ENCODE measurements at places on chromosomes 7 and 10. TPM values are rescaled to one million over a fixed set of nuclear protein-coding genes. Genes with fewer than 3 reads are reported as not detected.

CHAT gene
- total RNA-seq = not detected

CC2D2B gene
- total RNA-seq = not detected

SPDYE9 gene
- not detected for total RNA-seq

PRSS2 gene
- total RNA-seq = not detected

STK31 gene
- total RNA-seq = not detected

ADAM22 gene
- 0.54 TPM for total RNA-seq

TRIM74 gene
- not detected for total RNA-seq

SLC26A3 gene
- total RNA-seq = not detected

NPFFR1 gene
- total RNA-seq = not detected

PLPP4 gene
- not detected for total RNA-seq

NXPH1 gene
- not detected for total RNA-seq

SPDYE8 gene
- not detected for total RNA-seq

CALHM2 gene
- 87.0 TPM for total RNA-seq

COL17A1 gene
- 0.36 TPM for total RNA-seq
